Daoy (cell line): ENCODE measurements at places on chromosomes 2 and 18.

GRCh38 chr18:3193331-3193730 lies 26.4 kb downstream of the MYOM1 start:
- DNase-seq = no peak

GRCh38 chr18:11969904-11970835 lies 11.1 kb upstream of the IMPA2 start:
- no peak for DNase-seq

DNA sequence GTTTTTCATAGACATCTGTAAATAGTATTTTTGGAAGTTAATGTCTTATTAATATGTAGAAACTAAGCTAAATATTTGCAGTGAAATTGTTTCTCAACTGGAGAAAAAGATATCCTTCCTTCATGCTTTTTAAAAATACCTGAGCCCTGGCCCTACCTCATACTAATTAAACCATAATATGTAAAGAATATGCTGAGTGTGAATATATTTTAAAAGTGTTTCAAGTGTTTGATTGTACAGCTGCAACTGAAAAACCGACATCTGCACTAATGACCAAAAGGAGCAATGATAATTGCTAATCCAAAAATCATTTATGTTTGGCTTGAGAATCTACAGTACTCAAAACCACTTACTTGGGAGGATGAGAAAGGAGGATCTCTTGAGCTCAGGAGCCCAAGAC lies 156.7 kb downstream of the MBD5 start:
- DNase-seq = no peak

- no peak for DNase-seq
These were observed 101.6 kb upstream of the HNMT start for GRCh38 chr2:137862651-137863050.

- DNase-seq = peak; percentile 45
These were observed at the start of gene ASTL for GRCh38 chr2:96138179-96139145. ASTL (minus strand) TSS chr2:96138502; CDS start chr2:96138436, 66 bp downstream.

DNA sequence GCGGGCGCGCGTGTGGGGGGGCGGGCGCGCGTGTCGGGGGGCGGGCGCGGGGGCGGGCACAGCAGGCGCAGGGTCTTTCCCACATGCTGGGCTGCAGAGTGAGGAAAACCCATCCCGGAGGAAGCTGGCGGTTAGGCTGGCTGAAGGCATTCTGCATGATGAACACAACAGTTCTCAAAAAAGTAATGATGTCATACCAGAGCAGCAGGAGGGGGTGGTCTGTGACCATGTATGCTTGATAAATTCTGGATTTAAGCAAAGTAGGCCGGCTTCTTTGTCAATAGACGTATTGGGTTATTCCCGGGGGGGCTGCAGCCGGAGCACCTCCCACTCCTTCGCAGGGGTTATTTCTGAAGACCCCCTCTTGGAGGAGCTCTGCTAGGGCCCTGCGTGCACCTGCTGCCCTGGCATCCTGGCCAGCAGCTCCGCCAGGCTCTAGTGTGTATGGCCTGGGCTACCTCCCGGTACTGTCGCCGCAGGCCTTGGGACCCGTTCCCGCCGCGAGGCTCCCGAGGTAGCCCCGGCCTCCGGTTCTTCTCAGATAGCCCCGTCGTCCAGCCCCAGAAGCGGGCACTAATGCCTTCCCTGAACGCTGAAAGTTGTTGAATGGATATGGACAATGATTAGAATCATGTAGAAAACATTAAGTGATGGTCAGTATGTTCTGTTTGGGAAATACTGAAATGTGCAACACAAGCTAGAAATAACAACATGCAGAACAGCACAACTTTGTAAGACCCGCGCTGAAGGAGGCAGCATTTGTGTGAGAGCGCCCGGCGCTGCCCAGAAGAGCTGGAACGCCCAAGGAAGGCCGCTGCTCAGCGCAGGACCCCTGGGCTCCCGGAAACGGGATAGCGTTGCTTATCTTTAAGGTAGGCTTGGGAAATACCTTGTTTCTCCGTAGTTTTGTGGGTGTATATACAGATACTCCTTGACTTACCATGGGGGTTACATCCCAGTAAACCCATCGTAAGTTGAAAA lies 101.4 kb upstream of the RAB6C start:
- DNase-seq = no peak

GRCh38 chr2:200810252-200810997 lies 1.3 kb upstream of the BZW1 start:
- DNase-seq = peak; percentile 60

DNA sequence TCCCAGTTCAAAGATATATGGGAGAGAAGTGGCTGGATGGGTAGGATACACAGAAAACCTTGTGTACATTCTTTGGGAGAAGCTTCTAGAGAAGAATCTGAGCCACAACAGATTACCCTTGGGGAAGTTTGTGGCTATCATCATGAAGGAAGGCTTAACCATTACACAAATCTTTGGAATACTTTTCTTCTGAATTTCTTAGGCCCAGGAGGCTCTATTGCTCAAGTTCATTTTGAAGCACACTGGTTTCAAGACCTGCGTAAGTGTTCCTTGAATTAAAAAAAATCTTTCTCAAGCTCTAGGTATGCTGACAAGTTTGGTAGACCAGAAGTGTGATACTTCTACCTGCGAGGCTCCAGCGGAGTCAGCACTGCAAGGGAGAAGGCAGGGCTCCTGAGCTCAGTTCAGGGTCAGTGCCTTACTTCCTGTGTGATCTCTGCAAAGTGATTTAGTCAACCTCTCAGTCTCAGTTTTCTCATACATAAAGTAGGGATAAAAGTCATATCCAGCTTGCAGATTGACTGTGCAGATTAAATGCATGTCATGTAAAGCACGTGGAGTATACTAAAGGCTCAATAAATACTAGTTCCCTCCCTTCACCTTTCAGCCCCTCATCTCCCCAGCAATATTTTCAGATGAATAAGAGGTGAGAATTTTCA lies 438.6 kb downstream of the DLGAP1 start:
- DNase-seq = no peak

DNA sequence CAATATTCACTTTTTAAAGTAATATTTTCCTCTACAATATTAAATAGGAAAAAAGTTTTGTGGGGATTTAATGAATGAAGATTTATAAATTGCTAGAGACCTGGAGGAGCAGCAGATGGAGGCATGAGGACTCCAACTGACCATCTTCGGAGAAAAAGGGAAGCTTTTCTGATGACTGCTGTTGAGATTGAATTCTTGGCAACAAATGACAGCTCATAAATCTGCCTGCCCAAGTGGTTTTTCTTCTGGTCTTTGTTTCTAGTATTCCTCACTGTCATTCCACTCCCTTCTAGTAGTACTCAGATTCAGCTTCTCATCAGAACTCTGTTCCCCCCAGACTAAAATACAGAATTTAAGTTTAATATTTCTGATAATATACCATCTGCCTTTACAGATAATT lies 157.0 kb downstream of the EML6 start:
- no peak for DNase-seq

DNA sequence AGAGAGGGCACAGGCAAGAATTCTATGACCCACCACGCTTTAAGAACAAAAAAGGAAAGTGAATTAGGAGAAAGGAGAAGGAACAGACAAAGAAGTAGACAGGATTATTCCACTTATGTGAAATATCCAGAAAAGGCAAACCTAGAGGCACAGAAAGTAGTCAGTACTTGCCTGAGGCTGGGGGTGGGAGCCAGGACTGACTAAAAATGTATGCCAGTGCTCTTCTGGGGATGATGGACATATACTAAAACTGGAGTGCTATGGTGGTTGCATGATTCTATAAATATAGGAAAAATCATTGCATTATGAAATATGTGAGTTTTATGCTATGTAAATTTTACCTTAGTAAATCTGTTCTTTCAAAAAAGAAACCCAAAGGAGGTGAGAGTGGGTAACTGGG lies 73.9 kb upstream of the TTN start:
- DNase-seq = no peak

DNA sequence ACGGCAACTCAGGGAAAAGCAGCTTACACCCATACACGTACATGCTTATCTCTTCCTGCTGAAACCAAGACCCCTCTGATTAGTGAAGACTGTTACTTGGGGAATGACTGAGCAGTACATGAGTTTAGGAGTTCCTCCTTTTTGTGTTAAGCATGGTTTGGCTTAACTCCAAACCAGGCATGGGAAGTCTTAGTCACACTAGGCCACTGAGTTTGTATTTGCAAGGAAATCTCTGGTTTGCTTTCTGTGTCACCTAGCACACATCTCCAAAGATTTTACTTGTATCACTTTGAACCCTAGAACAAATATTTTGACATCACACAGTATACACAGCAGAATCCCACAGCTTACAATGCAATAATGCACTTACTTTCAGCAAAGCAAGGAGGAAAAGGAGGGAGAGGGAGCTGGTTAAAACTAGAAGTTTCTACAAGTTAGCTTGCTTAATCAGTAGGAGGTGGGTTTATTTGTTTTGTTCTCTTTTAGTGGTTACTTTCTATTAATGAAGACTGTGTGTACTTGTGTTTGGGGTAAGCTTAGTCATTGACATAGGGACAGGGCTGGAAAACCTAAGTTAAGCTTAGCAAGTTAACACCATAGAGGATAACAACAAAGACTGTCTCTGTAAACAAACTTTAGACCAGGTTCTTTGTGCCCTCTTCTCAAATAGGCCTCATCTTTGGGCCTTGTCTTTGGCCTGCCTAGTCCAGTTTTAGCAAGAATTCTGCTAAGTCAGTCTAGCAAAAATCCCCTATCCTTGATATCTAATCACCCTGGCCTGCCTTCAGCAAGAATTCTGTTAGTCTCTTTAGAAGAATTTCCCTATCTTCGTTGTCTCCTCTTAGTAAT lies 219.4 kb downstream of the MREG start:
- peak; percentile 94 for DNase-seq

GRCh38 chr18:76314015-76314414 lies 181.0 kb downstream of the ZNF516 start:
- no peak for DNase-seq

GRCh38 chr2:234258562-234259141 lies 208.2 kb downstream of the SPP2 start:
- peak; percentile 71 for DNase-seq

DNA sequence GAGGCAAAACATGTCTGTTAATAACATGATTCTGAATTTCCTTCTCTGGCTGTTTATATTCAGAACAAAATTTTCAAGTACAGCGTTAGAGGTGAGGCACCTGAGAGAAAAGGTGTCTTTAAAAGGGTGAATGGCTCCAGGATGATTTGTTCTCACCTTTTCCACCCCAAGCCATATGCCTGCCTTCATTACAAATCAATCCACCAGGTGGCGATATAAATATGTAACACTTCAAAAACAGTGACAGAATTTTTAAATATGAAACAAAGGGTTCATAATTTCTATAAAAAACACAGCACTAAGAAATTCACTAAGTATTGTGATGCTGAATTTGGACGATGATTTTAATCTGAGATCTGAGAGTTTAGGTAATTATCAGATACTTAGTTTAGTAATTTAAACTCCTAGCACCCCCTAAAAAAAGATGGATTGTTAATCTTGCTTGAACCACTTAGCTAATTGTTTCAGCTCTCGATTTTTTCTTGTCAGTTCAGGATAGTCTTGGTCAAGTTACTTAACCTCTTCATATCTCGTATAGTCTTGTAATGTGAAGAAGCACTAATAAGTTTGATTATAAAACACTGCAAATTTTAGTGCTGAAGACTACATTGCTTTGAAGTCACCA lies 528.8 kb downstream of the CPS1 start:
- DNase-seq = peak; percentile 12

GRCh38 chr2:41998186-41999127 lies 49.4 kb upstream of the PKDCC start:
- no peak for DNase-seq

DNA sequence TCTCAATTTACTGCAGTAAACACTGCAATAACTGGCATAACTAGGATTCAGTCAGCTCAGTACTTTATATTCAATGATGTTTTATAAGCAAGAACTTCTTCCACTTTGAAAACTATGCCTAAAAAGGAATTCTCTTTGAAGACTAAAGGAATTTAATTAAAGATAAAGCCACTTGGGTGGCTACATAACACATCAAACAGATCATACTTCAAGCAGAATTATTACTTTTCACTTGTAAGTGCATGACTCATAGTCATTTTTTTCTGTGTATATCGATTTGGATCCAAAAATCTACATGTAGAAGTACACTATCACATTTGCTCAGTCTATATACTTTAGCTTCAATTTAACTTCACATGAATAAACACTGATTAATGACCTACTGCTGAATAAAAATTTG lies 4.0 kb downstream of the KANSL1L start:
- DNase-seq = no peak

DNA sequence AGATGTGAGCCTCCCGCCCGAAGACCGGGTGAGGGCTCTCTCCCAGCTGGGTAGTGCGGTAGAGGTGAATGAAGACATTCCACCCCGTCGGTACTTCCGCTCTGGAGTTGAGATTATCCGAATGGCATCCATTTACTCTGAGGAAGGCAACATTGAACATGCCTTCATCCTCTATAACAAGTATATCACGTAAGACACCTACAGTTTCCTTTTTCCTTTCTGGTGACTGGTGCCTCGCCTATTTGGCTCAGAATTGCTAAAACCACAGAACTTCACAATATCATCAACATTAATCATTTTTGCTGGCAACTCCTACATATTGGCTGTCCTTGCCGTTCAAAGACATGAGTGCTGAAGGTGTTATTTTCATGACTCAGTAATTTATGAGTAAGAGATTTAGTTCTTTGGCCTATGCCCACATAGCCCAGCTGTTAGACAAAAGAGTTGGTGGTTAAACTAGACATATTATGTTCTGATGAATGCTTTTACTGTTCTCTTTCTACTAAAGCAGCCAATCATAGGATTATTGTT lies 2.2 kb downstream of the STAMBP start:
- DNase-seq = peak; percentile 84

DNA sequence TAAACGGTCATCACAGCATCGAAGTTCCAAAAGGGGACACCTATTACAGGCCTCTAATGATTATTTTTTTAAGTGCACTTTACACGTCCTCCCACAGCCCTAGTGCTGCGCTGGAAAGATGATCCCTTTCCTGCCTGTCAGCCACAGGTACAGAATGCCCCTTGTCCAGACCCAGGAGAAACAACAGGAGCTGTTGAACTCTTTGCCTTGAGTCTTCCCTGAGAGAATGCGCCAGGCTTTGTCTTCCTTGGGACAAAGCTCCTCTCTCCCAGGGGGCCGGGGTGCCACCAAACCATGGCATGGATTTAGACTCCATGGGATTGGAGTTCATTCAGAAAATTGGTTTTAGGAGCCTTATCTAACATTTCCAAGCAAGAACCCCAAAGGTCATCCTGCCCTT lies 319.0 kb upstream of the SOX11 start:
- DNase-seq = peak; percentile 24

- DNase-seq = no peak
These were observed 700.6 kb upstream of the ZEB2 start for GRCh38 chr2:145220496-145220895.

GRCh38 chr18:9403795-9404564 lies 69.4 kb downstream of the TWSG1 start:
- DNase-seq = no peak
